Left renal pelvis (tissue), 4 donors: ENCODE measurements at places on chromosomes 12 and 14. TPM values are rescaled to one million over a fixed set of nuclear protein-coding genes. Genes with fewer than 3 reads are reported as not detected.
A peak's percentile ranks its signal among the peaks of the same experiment; 100 is the strongest.

COX8C gene
- not detected for polyA plus RNA-seq

GRCh38 chr12:32533971-32534590 is 134.7 kb downstream of the FGD4 start:
- no peak for DNase-seq

DNA sequence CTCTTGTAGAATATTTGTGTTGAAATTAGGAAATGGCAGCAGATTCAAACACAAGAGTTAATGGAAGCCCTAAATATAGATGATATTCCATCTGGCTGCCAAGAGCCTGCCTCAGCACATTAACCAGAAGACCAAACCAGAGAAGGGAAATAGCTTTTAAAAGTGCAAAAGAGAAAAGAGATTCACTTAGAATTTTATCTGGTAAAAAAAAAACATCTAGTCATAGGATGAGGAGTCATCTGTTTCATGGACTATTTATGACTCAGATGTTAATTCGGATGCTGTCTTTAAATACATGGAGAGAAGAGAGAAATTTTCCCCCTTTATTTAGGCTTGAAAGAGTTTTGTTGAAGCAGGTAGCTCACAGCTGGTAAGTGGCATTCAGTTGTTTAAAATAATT is 201.6 kb upstream of the NUDT4 start:
- no peak for DNase-seq

DNA sequence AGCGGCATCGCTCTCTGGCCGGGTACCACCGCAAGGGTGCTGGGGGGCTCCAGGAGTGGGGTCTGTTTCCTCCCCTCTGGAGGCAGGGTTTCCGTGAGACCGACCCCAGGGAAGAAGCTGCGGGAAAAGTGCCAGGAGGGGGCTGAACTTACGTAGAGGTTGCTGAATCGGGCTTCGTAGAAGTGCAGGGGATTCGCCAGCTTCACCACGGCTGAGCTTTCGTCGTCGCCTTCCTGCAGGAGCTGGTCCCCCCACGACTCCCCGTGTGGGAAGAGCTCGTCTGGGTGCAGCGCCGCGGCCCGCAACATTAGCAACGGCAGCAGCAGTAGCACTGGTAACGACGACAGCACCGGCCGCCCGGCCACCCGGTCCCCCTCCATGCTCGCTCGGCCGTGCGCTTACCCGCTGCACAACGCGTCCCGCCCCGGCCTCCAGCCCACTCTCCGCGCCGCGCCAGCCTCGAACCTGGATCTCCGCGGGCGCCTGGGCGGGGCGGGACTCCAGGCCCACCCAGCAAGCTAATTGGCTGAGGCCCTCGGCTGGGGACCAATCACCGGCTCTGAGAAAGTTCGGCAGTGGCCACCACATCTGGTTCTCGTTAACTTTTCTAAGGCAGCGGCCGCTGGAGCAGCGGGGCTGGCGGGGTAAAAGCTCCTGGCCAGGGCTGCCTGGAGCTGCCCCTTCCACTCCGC is at the start of gene NID2:
TSS of gene NID2 (minus strand) at position 445 of the 692 bp plus-strand sequence. CDS start at position 380, 65 bp downstream.
- DNase-seq = peak; percentile 69

- DNase-seq = no peak
Observed at GRCh38 chr12:25829192-25829591, 129.3 kb upstream of the RASSF8 start.
